ENCODE measurements at places on chromosomes 6 and 20.

DNA sequence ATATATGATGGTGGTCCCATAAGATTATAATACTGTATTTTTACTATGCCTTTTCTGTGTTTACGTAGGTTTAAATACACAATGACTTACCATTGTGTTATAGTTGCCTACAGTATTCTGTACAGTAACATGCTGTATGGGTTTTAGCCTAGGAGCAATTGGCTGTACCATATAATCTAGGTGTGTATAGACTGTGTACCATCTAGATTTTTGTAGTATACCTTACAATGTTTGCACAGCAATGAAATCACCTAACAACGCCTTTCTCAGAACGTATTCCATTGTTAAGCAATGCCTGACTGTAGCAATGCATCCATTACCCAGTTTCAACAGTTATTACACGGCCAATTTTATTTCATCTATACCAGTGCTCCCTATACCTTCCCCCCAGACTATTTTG, 10.7 kb downstream of the MACROD2 start:
- DNase-seq: no peak

GRCh38 chr6:79984261-79984660, 20.2 kb upstream of the TTK start:
- DNase-seq: no peak

DNA sequence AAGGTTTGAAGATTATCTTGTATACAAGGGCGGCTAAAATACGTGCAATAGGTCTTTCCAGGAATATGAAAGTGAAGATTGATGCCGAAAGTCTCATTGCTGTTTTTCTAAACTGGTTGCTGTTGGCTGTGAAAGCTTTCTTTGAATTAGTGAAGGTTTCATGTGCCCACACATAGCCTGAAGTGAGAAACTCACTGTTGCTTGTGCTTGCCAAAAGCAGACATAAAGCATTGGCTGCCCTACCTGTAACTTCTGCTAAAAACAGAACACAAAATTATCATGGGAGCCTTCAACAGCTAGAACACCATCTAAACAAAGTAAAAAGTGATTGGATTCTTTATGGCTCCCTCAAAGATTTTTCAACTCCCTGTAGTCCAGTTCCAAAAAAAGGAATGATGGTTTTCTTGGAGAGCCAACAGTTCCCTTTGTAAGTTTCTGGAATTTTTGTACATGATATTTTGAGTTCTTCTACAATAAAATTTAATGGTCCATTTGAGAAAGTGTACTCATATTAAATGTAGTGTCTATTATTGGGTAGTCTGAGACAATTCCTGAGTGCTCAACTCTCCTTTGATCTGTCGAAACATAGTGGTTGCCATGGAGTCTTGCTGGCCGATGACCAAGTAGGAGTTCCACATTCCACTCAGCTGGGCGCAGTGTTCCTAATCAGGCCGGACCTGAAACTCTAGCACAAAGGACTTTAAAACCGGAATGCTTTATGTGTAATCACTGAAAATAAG, 68.5 kb downstream of the PLEKHG1 start:
- peak; percentile 89 for DNase-seq

GRCh38 chr6:41406728-41407489, 71.5 kb downstream of the NCR2 start:
- no peak for DNase-seq

DNA sequence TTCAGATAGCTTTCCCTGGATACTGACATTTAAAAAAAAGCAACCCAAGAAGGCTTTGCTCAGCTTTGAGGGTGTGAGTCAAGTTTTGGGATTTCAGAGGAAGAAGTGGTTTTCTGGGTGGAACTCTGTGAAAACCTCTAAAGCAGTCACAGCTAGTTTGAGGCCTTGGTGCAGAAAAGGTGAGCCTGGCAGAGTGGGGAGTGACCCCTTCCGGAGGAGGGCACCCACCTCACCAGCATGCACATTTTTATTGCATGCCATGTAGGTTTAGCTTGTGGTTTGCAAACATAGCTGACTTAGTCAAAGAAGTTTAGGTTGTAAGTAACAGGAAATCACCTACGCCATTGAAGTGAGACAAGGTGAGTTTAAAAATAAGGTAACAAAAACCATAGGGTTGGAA, 146.8 kb upstream of the PMEPA1 start:
- DNase-seq: no peak

DNA sequence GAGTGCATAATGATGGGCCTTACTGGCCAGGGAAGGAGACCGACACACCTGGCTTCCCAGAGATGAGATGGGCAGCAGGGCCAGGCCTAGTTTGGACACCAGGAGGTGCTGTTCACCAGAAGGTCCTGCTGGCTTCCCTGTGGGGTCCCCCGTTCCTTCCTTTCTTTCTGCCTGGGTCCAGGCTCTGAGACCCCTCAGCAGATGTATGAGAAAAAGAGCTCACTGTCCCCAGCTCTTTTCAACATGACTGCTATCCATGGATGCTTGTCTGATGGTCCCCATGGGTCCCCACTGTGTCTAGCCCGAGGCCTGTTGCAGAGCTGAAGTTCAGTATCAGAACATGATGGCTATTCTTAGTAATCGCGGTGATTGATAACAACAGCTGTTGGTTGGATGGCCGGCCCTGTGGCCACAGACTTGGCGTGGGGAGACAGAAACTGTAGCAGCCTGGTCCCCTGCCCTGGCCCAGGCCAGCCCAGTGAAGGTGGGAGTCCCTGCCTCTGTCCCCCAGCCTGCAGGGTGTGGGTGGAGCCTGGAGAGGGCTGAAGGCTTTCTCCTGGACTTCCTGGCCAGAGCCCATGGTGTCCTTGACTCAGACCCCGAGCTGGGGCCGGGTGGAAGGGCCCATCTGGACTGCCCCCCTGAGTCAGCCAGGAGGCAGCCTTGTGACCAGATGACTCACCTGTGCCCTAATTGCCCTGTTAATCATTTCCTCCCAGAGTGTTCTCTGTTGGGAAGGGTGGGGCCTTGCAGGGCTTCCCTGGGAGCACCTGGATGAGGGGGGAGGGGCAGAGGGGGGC, 9.9 kb upstream of the BAK1 start:
- DNase-seq: peak; percentile 72

GRCh38 chr6:53539561-53539960, 5.3 kb downstream of the GCLC start:
- DNase-seq: no peak

- DNase-seq: peak; percentile 90
Measured at GRCh38 chr6:3990692-3991491, 88.0 kb downstream of the FAM217A start.

GRCh38 chr6:63858691-63859090, 223.1 kb downstream of the PHF3 start:
- no peak for DNase-seq

DNA sequence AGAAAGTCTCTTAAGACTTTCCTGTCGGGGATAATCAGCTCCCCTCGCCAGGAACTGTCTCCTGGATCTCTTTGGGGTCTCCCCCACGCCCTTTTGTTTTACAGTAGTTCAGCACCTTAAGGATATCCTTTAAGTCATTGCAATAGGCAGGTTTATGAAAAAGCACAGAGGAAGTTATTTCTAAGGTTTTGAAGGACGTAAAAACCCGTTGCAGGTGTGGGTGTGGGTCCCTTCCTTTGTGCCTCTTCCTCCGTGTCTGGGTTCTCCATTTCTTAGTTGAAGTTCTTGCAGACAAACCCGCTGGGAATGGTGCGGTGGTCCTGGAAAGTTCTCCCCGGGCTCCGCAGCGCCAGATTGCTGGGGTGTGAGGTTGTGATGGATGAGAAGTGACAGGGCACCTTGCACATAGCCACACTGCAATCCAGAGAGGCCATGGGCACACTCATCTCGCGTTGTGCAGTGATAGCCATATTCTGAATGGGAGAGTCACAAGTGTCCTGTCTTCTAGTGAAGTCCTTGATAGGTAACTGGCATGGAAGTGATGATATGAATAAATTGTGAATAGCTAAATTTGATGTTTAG, 65.2 kb downstream of the GTF2H5 start:
- no peak for DNase-seq

DNA sequence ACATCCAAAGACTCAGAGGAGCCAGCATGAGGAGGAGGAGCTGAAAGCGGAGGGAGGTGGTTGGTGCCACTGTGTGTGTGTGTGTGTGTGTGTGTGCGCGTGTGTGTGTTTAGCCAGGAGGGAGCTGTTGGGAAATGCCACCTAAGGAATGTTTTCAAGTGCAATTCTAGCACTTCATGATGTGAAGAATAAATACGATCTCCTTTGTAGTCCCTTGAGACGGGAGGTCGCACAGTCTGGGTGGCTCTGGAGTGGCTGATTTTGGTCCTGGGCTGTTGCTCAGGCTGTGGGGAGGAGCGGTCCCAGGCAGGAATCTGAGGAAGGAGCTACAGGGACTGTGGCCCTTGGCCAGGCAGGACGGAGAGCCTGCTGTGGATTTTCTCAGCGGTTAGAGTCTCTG, 93.7 kb downstream of the PPP1R14C start:
- DNase-seq: no peak

DNA sequence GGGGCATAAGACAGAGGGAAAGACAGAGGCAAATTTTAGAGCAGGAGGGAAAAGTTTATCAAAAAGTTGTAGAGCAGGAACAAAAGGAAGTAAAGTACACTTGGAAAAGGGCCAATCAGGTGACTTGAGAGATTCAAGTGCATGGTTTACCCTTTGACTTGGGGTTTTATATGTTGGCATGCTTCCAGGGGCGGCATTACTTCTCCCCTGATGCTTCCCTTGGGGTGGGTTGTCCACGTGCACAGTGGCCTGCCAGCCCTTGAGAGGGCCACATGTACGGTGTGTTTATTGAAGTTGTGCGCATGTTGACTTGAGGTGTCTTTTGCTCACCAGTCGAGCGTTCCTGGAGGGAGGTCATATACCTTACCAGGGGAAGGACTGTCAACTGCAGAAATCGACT, 259.5 kb upstream of the JARID2 start:
- DNase-seq: no peak

DNA sequence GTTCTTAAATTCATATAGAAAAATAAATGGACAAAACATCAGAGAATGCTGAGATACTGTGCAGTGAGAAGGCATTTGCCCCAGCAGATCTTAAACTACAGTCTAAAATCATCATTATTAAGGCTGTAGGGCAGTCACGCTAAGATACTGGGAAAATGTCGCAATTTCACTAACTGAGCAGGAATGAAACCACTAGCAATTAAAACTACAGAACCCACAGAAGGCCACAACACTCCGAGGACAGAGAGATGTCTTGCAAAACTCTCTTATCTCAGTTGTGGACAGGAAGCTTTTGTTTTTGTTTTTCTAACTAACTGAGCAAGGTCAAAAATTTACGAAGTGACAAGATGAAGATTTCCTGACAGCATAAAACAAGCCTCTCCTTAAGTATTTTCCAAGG, 18.2 kb downstream of the GNAS-AS1 start:
- DNase-seq: no peak

DNA sequence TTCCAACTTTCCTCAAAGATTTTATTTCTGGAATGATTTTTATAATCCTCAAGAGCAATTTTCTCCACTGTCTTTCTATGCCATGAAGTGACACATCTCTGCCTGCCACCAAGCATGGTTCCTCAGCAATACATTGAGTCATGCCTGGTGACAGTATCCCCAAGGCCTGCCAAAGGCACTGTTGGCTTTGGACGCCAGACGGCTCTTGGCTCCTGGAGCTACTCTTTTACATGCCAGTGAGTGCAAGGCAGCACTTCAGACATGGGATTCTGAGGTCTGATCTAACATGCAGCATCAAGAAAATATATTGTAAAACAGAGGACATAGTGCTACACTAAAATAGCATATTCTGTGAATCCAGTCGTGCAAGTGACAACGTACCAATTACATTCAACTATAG, 20.1 kb upstream of the PLEKHG1 start:
- no peak for DNase-seq

GRCh38 chr6:34657307-34657978, 39.1 kb downstream of the ILRUN start:
- DNase-seq: peak; percentile 76

GRCh38 chr6:105137388-105137787, 42.4 kb downstream of the POPDC3 start:
- peak; percentile 10 for DNase-seq

DNA sequence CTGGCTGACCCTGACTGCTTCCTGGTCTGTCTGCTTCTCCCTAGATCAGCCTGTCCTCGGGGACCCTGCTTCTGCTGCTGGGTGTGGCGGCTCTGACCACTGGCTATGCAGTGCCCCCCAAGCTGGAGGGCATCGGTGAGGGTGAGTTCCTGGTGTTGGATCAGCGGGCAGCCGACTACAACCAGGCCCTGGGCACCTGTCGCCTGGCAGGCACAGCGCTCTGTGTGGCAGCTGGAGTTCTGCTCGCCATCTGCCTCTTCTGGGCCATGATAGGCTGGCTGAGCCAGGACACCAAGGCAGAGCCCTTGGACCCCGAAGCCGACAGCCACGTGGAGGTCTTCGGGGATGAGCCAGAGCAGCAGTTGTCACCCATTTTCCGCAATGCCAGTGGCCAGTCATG, 6.3 kb downstream of the NRSN2 start:
- no peak for DNase-seq

DNA sequence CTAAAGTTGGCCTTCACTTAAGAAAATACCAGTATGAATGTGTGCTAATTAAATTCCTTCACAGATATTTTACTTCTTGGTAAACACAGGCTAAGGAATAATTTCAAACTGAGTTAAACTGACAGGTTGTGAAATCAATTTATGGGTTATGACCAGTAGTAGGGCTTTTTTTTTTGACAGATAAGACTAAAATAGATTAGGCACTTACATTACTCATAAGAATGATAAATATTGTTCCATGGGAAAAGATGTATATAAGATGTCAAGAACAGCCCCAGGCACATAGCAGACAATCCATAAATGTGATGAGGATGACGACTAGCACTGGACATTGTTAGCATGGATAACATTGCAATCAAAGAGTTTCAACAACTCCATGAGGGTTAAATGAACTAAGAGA, 22.9 kb downstream of the NT5E start:
- peak; percentile 42 for DNase-seq

DNA sequence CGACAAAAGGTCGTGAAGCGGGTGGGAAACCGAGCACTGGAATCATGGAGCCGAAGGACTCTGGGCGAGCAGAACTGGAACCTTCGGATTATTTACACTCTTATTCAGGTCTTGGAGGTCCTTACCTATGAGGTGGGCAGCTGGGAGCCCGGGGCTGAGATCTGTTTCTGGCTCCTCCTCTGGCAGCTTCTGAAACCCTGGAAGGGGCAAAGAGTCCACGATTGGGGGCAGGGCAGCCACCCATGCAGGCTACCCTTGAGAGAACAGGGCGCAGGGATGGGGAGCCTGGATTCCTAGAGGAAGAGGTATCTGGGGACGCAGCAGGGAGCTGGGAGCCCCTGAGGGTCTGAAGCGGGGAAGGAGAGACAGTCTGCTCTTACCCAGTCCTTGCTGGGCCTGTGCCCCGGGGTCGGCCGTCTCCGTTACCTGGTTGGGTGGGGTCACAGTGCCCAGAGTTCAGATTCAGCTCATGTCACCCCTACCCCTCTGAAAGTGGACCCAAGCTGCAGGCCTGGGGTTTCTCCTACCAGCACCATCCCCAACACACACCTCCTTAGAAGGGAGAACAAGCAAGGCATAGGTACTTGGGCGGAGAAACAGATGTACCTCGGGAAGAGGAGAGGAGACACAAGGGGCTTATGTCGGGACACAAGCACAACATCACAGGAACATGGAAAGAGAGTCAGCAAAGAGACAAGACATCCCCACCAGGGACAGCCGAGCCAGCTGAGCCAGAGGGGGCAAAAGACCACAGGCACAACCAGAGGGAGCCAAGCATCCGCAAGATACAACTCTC, 592 bp downstream of the LTB start:
- no peak for DNase-seq

Measured in fibroblast of skin of abdomen (primary cell).